ENCODE measurements at places on chromosomes 4 and X.
A peak's percentile ranks its signal among the peaks of the same experiment; 100 is the strongest.

GRCh38 chr4:155769090-155769489 lies 10.3 kb downstream of the GUCY1B1 start:
- no peak for DNase-seq

GRCh38 chr4:107548211-107548905 lies 171.7 kb downstream of the PAPSS1 start:
- DNase-seq, result no peak

GRCh38 chrX:545452-545885 lies 85.1 kb upstream of the SHOX start:
- no peak for DNase-seq

- DNase-seq, result peak; percentile 25
Measured at GRCh38 chr4:56976283-56976836, 1.0 kb downstream of the NOA1 start.

DNA sequence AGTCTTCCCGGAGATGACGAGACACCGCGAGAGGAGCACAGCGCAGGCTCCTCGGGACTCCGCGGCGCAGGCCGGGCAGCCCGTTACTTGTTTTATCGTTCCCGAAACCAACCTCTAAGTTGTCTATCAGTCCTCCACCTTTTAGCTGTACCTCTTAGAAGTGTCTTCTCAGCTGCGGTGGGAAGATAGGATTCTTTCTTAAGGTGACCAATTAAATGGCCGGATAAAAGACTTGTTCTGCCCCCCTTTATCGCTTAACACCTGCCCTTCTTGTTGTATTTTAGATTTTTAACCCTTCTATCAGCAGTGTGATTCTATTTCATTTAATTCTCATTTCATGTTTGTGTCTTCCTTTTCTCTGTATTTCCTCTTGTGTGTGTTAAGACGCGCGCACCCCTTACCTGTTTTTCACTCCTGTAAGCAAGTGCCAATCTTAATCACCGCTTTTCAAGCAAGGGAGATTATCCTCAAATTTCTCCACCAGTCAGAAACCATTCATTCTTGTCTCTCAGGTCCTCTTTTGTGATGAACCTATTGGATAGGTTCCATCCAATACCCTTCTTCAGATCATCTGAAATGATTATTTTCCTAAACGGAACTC lies at the start of gene SLC9B2:
SLC9B2 (minus strand) TSS at position 15 of the 601 bp plus-strand sequence. CDS start 9,211 bp downstream, outside the sequence.
- no peak for DNase-seq

DNA sequence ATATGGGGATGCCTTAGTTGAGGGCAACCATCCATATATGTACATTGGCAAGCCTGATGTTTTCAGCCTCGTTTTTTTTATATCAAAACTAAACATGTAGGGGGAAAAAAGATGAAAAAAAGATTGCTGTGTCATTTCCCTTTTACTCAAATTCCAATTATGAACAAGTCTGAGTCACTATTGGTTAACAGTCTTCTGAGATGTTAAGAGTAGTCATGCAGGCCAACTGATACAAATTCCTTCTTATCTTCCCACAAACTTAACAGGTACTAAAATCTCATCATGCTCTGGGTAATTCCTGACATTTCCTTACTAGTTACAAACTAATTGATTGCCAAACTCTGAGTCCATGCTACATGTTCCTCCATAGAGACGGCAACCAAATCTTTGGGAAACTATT lies 222.1 kb downstream of the FRMPD4 start:
- no peak for DNase-seq

DNA sequence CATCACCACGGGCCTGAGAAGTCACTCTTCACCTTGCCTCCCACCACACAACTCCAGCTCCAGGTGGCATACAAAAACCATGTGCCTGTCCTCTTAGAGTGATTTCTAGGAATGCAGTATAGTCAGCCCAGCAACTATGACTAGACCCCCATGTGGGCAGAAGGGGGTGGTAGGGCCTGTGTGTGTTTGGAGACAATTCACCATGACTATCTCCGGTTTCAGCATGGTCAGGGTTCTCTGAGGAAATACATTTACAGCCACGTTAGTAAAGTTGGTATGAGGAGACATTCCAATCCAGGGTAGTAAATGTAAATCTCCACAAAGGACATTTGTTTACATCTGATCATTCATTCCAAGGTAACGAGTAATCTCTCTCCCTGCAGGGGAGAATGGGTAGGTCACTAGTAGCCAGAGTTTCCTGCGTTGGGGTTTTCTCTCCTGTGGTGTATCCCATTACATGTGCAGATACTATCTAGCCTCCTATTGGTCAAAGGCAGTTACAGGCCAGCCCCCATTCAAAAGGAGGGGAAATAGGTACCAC lies 4.2 kb upstream of the MTMR1 start:
- no peak for DNase-seq

- no peak for DNase-seq
Measured at GRCh38 chr4:70522626-70523025, 4.3 kb downstream of the AMTN start.

DNA sequence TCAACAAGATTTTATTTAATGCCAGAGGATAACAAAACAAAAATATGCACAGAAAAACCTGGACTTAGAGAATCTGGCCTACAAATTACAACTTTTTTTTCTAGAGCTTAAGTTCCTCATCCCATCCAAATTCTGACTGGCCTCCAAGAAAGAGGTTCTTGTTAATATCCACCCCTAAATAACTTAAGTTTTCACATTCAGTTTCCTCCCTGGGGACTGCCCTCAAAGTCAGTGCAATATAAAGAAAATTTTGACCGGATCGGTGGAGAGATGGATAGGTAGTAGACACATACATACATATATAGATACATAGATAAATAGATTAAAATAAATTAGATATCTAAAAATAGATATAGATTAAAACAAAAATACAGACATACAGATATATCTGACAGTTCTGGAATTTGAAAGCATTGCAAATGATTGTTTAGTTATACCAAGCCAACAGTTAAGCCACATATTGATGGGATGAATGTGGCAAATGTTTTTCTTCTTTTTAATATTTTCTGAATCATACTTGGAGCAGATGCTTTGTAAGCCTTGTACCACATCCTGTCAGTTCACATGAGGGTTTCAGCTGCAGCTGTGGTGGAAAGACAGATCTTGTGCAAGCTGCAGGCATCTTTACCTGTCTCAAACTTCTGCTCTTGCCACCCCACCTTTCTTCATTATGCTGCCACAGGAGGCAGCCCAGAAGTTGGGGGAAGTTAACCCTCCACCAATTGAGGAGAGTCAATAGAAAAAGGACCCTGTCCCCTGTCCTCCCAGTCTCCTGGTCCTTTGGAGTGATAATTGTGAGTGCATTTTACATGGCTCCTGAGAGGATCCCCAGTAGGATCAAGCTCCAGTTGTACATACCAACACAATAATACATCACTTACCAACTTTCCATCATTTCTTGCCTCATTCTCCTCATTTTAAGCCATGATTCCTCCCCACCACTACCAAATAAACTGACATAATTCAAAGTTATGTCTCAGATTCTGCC lies 58.5 kb upstream of the PRDM8 start:
- DNase-seq, result peak; percentile 66

GRCh38 chr4:41692717-41693345 lies 55.7 kb downstream of the PHOX2B start:
- peak; percentile 66 for DNase-seq

DNA sequence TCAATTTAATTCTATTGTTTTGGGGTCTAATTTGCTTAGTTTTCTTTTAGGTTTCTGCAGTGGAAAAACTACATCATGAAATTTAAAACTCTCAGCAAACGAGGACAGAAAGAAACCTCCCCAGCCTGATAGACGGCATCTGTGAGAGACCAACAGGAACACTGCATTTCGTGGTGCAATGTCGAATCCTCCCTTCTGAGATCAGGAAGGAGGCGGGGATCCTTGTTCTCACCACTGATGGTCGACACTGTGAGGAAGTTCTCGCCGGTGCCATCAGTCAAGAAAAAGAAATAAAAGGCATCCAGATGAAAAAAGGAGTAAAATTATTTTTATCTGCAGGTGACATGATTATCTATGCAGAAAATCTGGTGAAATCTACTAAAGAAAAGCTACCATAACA lies 16.5 kb downstream of the GAK start:
- no peak for DNase-seq

GRCh38 chr4:123955167-123955800 lies 558.7 kb downstream of the SPRY1 start:
- no peak for DNase-seq

DNA sequence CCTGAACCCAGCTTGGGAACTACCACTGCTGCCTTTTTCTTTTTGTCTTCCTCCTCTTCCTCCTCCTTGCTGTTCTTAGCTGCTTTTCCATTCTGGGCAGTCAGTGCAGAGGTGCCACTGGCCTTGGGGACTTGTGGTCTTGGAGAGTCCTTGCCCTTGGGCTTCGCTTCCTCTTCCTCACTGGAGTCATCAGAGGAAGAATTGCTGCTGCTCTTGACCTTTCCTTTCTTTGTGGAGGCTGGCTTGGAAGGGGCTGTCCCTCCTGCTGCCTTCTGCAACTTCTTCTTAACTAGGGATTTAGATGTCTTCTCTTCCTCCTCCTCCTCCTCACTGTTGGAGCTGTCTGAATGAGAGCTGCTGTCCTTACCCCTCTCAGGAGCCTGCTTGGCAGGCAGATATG lies 53.2 kb downstream of the FAM9B start:
- DNase-seq, result no peak

- no peak for DNase-seq
Measured at GRCh38 chrX:78316265-78316664, 11.1 kb downstream of the CYSLTR1 start.

- no peak for DNase-seq
Measured at GRCh38 chr4:7790023-7790422, 149.6 kb downstream of the AFAP1 start.

- no peak for DNase-seq
Measured at GRCh38 chr4:104032896-104033295, 313.1 kb upstream of the TACR3 start.
